NCI-H460 (cell line): ENCODE measurements at places on chromosomes 7 and 10.

- no peak for DNase-seq
Observed at GRCh38 chr7:2643386-2644219, 11.8 kb downstream of the TTYH3 start.

- no peak for DNase-seq
Observed at GRCh38 chr10:76675951-76676587, 961.5 kb downstream of the KCNMA1 start.

- DNase-seq: no peak
Observed at GRCh38 chr7:129188372-129188891, at the start of gene SMO. TSS of gene SMO (plus strand) at chr7:129188633. CDS start at chr7:129189152, 519 bp downstream.

- DNase-seq: no peak
Observed at GRCh38 chr7:10888861-10889260, 84.8 kb upstream of the PHF14 start.

DNA sequence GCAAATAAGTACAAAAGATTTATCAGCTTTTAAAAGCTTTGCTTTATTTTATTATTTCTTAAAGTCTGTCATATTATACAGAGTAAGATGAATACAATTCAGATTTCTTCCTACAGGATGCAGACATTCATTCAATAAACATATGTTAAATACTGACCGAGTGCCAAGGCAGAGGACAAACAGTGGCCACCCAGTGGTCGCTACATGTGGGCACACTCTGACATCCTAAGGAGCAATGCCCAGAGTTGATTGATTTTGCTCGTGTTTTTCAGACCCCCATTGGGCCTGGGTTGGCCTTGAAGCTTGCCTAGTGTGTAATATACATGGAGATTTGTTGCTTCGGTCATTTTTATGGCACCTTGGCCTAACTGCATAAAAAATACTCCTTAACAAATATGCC lies 201.2 kb downstream of the CCDC3 start:
- DNase-seq: no peak

- no peak for DNase-seq
Observed at GRCh38 chr10:62047960-62048383, 146.5 kb downstream of the ARID5B start.

- no peak for DNase-seq
Observed at GRCh38 chr10:77086081-77086480, 551.5 kb downstream of the KCNMA1 start.

DNA sequence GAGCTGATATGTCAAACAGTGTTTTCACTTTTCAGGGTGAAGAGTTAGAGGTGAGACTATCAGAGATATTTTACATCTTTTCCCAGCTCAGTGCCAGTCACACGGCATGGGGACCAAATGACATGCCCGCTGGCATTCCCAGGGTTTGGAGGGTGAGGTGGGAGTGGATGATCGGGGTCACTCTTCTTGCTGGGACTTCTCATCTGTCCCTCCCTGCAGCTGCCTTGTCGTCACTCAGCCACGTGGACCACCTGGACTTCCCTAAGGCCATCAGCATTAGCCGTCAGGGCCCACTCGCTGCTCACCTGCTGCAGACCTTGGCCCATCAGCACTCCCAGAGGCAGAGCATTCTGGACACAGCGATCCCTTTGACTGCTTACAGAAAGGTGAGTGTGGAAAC lies 301.8 kb downstream of the DNAJB6 start:
- no peak for DNase-seq

DNA sequence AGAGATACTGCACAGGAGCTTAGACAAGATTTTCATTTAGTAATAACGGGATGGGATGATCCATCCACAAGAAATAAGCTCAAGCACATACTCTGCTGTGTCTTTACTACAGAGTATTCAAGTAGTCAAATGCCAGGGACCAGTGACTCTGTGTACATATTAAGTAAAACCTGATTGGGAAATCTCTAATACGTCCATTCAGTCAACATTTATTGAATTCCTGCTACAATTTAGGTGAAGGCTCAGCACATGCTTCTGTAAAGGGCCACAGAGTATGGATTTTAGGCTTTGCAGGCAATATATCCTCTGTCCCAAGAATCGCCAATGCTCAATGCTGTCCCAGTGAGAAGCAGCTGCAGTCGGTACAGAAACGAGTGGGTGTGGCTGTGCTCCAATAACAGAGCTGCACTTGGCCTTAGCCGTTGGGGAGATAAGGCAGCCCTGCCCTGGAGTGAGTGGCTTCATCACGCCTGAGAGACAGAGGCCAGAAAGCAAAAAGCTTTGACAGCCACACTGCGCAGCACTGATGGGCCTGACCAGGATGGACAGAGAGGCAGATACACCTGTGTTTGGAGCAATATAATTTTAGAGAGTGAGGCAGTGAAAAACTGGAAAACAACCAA lies 186.8 kb downstream of the PARD3 start:
- DNase-seq: no peak

GRCh38 chr10:93758891-93759410 lies 1.2 kb downstream of the LGI1 start:
- no peak for DNase-seq

DNA sequence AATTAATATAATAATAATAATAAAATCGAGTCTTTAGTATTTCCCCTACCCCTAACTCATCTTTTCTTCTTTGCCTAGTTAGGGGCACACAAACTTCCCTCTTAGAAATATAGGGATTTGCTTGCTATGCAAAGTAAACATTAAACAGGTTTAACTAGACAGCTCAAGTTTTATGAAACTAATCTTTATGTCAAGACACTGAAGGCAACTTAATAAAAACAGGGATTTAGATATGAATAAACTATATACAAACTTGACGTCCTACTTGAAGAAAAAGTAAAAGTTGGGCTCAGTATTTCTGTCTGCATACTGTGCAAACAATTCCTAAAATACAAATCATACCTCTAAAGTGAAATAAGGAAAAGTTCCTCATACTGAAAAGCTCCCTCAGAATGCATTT lies 52.1 kb upstream of the CAV2 start:
- no peak for DNase-seq

GRCh38 chr10:112741830-112742402 lies 208.1 kb upstream of the TCF7L2 start:
- DNase-seq: no peak

GRCh38 chr7:70621954-70622600 lies 509.9 kb upstream of the GALNT17 start:
- DNase-seq: no peak

GRCh38 chr10:7188456-7189050 lies 222.3 kb downstream of the SFMBT2 start:
- no peak for DNase-seq

DNA sequence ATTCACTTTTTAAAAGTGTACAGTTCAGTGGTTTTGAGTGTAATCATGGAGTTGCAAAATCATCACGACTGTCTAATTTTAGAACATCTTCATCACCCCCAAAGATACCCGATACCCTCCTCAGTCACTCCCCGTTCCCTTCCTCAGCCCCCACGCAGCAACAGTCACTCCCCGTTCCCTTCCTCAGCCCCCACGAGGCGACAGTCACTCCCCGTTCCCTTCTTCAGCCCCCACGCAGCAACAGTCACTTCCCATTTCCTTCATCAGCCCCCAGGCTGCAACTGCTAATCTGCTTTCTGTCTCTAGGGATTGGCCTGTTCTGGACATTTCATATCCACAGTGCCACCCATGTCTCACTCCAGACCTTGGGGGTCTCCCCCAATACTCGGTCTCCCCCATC lies 161.6 kb upstream of the PPP2R2D start:
- no peak for DNase-seq

GRCh38 chr10:13593535-13593934 lies 6.8 kb downstream of the PRPF18 start:
- DNase-seq: no peak

DNA sequence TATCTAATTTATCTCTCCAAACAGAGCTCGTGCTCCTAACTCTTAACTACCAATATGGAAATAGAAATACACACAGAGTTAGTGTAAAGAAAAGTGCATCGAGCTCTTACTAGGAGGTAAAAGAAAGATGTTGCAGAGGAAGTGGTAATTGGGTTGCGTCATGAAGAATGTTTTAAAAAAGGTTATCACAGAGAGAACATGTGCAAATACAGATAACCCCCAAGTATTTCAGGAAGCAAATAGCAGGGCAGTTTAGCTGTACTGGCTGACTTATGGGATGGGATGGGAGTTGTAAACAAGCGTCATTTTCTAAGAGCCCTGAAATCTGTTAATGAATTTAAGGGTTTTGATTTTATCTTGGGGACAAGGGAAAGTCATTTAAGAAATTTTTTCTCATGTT lies 153.9 kb downstream of the AGMO start:
- DNase-seq: no peak

GRCh38 chr7:123131556-123131955 lies 68.2 kb downstream of the SLC13A1 start:
- no peak for DNase-seq

DNA sequence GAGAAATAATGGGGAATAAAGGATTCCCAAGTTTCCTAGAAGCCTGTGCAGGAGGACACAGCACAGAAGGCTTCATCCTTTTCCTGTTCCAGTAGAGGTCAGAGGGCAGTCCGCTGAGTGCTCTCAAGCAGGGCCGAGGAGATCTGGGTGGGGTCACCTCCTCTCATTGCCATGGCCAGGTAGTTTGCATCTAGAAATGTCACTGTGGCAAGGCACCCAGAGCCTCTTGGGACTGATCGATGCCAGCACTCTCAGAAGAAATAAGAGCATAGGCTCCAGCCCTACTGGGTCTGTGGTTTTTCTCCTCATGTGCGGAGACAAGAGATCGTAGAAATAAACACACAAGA lies 7.9 kb downstream of the NUB1 start:
- no peak for DNase-seq

GRCh38 chr7:152737833-152738232 lies 21.7 kb upstream of the ACTR3B start:
- DNase-seq: no peak

- DNase-seq: no peak
Observed at GRCh38 chr7:2892549-2892948, 48.4 kb upstream of the GNA12 start.

GRCh38 chr10:2019803-2020202 lies 282.5 kb upstream of the ADARB2 start:
- DNase-seq: no peak

- DNase-seq: no peak
Observed at GRCh38 chr7:138564365-138564764, 104.3 kb downstream of the TRIM24 start.

DNA sequence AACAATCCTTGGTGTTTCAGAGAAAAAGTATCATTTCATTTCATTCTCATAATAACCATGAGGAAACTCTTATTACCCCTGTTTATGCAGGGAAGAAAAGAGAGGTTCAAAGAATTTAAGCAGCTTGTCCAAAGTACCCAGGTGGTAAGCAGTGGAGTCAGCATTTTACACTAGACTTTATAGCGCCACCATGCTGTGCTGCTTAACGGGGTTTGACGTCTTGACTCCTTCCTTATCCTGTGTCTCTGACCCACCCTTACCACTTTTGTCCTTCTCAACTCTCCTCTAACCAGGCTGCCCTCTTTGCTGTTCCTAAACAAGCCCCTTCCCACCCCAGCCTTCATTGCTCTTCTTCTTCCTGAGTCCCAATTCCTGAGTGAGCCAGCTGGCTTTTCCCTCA lies 117.0 kb upstream of the AHR start:
- DNase-seq: no peak

- no peak for DNase-seq
Observed at GRCh38 chr7:69422574-69422985, 175.7 kb upstream of the AUTS2 start.

DNA sequence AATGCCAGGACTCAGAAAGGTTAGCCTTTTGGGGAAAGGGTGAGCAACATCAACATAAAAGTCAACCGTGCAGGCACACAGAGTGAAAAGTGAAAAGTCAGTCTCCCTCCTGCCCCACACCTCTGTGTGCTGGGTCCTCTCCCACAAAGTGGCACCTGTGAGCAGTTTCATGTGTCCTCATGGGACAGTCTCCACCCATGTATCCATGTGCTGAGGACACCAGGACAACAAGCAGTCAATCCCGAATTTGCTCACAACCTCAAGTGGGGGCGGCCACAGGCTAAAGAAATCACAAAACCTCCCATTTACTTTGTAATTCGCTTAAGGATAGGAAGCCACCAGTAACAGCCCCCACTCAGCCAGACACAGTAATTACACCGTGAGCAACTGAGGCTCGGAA lies 97.4 kb downstream of the ARHGAP22 start:
- DNase-seq: no peak

- DNase-seq: no peak
Observed at GRCh38 chr7:106611911-106612310, 49.0 kb downstream of the CCDC71L start.

- DNase-seq: no peak
Observed at GRCh38 chr10:110868981-110869380, 2.7 kb upstream of the PDCD4 start.

- DNase-seq: no peak
Observed at GRCh38 chr10:74640134-74640921, 186.1 kb upstream of the KAT6B start.

DNA sequence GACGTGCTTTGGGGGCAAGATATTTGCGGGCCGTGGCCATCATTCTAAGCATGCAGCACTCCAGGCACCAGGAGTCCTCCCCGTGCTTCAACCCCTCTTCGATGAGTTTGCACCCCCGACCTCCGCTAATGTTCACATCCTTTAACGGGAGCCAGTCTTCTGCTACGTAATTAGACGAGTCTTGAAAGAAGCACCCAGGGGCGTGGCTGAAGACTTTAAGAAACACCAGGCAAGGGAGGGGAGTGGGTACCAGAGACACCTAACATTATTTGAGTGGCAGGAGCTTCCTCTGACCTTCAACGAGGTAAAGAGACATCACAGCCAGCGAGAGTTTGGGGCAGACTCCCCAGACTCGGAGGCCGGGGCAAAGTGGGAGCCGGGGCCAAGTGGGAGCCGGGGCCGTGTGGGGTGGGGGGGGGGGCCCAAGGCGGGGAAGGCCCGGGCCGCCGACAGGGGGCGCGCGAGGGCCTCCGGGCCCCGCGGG lies 31.1 kb upstream of the TOMM7 start:
- DNase-seq: no peak

- DNase-seq: no peak
Observed at GRCh38 chr7:1704811-1705738, 35.0 kb downstream of the ELFN1 start.

DNA sequence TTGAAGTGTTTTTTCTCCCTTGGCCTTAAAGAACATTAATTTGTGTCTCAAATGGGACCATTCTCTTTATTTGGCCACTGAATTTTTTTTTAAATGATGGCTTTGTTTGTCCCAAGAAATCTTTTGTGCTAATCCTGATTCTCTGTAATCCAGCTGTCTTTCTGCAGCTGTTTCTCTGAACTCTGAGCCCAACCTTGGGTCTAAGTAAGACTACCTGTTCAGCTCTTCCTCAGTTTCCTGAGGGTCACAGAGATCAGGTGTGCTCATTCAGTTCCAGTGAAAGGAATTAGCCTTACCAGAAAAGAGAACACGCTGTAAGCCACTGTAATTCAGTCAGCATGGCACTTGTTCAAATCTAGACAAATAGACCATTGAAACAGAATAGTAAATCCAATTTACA lies 94.2 kb downstream of the ANKIB1 start:
- no peak for DNase-seq

- DNase-seq: no peak
Observed at GRCh38 chr10:4790045-4790444, 36.0 kb upstream of the AKR1E2 start.

GRCh38 chr7:140211698-140212097 lies 34.9 kb upstream of the KDM7A start:
- no peak for DNase-seq
